ENCODE measurements at places on chromosomes 1 and 21.

GRCh38 chr1:180849031-180849775 is 63.5 kb upstream of the KIAA1614 start:
- no peak for DNase-seq

- peak; percentile 68 for DNase-seq
These were observed 868 bp downstream of the PPP1R12B start for GRCh38 chr1:202349206-202349928.

DNA sequence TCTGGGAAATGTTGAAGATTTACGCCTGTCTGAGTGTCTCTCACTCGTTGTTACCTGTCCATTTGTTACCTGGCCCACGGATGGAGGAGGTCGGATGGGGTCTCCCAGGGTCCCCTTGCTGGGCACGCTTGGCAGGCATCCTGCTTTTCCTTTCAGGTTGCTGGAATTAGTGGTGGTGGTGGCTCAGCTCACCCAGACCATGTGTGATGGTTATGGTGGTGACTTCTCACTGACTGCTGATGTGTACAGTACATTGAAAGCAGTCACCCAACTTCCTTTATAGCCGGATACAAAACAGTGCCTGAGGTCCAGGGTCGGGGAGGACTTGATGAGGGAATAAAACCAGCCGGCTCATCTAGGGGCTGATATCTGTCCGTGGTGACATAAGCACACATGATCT is 19.5 kb downstream of the MAPKAPK2 start:
- DNase-seq, result no peak

GRCh38 chr1:22861764-22862440 is 110.8 kb downstream of the LACTBL1 start:
- peak; percentile 63 for DNase-seq

DNA sequence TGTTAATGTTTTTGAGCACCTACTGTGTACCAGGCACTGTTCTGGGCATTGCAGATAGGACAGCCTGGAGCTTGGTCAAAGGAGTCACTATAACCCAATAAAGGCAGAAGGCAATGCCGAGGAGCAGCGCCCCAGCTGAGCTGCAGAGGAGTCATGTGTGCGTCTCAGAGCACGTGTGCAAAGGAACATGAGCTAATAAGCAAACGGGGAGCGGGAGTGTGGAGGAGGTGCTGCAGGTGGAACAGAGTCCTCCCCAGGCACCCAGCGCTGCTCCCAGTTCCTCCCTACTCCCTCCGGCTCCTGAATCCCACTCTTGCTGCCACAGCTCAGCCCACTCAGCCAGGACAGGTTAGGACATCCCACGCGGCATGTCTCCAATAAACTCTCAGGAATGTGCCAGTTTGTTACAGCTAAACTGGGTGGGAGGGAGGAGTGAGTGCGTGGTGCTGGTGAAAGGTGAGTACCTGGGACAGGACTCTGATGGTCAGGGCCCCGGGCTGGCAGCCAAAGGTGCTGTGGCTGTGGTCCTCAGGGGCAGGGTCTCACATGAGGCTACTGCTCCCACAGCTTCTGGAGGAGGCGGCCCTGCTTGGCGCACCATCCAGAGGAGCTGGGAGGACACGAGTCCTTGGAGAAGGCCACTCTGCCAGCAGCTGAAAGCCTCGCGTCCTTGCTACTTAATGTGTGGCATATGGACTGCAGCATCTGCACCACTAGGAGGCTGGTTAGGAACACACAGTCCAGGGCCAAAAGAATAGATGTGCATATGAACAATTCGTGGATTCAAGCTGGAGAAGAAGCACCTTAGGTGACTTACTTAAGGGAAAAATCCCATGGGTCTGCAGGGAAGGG is 52.3 kb downstream of the GRIK3 start:
- DNase-seq, result no peak

Measured in hepatic stellate cell (primary cell).